Renal cortical epithelial cell (primary cell): ENCODE measurements at places on chromosomes 3 and 15.

GRCh38 chr3:160677459-160677881 is 510 bp downstream of the ARL14 start:
- peak; percentile 43 for DNase-seq

- DNase-seq = peak; percentile 95
Observed at GRCh38 chr3:102129760-102130608, 280.7 kb downstream of the NFKBIZ start.

DNA sequence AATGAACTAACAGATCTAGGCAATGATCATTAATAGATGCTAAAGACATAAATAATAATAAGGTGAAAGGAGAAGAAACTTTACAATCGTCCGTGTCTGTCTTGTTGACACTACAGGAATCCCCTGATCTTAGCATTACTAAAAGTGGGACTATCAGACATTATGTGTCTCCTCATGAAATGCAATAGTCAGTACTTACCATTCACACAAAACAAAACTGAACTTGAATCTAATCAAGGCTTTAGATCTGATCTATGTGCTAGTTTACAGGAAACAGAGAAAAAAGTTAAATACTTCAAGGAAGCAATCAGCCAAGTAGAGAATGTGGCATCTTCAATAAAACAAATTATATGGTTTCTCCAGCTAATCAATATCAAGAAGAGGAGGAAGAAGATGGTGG is 73.7 kb downstream of the PIK3CB start:
- no peak for DNase-seq

GRCh38 chr15:101490408-101490891 is 943 bp upstream of the PCSK6 start:
- DNase-seq = no peak

DNA sequence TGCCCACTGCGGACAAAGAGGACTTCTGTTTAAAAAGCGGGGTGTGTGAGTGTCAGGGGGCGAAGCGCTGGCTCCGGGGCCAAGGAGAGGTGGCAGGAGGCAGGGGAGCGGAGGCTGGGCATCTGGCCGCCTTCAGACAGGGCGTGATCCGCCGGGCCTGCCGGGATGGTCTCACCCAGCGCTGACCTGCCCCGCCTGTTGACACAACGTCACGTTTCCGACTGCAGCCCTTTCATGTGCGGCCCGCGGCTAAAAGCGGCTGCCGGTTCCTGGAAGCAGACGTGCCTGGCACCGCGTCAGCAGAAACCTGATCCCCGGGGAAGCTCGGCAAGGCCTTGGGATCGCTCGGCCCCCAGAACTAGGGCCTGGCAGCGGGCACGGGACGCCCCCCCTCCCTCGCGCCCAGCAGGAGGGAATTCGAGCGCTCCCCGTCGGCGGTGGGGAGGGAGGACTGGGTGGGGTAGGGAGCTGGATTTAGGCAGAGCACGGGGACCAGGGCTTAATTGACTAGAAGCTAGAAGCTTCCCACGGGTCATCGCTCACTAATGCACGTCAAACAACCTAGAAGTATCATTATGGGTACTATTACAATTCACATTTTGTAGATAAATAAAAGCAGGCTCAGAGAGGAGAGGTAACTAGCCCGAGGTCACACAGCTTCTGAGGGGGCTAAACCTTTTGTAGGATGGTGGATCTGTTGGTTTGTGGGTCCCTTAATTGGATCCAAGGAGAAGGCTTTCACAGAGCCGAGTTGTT is 7.7 kb downstream of the BHLHE40 start:
- DNase-seq = peak; percentile 95

DNA sequence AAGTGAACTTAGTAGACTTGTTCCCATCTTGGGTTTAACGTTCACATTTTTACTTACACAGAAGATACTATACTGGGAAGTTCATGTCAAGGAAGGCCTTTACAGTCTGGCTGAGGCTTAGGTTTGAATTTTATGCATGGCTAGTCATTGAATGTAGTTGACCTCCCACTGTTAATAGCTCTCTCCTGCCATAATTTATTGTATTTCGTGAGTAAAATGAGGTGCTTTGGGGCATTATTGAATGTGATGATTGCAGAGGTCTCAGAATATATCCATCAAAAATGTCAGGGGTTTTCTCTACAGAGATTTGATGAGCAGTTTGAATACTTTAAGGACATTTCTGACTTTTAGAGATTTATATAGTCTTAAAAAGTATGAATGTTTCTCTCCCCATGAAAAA is 356.6 kb upstream of the GRM7 start:
- peak; percentile 11 for DNase-seq

DNA sequence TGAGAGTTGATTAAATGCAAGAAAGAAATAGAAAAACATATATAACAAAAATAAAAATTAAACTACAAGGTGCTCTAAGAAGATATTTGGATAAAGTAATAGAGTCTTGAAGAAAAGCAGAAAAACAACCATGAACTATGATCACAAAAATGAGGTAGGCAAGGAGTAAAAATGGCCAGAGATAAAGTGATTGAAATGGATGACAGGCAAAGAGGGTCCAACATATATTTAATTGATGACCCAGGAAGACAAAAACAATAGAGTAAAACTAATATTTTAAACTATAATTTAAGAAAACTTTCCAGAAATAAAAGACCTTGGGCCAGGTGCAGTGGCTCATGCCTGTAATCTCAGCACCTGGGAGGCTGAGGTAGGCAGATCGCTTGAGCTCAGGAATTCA is 22.1 kb upstream of the WDR49 start:
- DNase-seq = no peak

- no peak for DNase-seq
Observed at GRCh38 chr3:72332689-72333088, 515.6 kb downstream of the SHQ1 start.

GRCh38 chr15:78533331-78533730 is 6.9 kb upstream of the PSMA4 start:
- no peak for DNase-seq

DNA sequence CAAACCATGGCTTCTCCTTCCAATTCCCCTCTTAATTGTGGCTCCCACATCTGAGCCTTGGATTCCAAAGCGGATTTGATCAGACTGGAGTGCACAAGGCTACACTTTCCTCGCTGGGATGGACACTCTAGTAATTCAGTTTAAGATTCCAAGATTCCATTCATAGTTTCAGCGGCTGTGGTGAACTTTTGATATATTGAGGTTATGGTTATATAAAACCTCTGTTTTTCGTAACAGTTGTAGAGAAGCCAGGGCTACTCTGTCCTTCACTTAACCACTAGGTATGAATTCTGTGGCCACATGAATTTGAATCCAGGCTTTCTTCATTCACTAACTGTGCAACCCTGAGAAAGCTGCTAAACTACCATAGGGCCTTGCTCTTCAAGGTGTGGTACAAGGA is 67.9 kb upstream of the KY start:
- DNase-seq = no peak

DNA sequence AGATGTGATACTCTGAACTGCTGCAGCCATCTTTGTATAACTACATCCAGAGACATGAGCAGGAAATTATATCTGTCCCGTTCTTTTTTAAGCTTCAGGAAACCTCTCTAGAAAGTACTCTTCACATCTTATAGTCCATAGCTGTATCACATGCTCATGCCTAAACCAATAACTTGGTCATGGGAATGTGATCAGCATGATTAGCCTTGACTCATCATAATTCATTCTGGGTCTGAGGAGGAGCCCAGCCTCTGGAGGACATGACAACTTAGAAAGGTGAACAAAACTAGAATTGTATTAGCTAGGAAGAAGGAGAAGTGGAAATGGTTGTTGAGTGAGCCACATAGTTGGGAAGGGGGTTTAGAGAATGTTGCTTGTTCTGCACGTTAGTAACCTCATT is 12.9 kb downstream of the PPM1L start:
- no peak for DNase-seq

GRCh38 chr3:196547067-196547466 is 21.3 kb downstream of the WDR53 start:
- DNase-seq = no peak

GRCh38 chr15:95799286-95800200 is 531.0 kb upstream of the NR2F2 start:
- DNase-seq = peak; percentile 100

GRCh38 chr3:150775001-150775599 is 12.1 kb upstream of the SIAH2 start:
- peak; percentile 70 for DNase-seq

DNA sequence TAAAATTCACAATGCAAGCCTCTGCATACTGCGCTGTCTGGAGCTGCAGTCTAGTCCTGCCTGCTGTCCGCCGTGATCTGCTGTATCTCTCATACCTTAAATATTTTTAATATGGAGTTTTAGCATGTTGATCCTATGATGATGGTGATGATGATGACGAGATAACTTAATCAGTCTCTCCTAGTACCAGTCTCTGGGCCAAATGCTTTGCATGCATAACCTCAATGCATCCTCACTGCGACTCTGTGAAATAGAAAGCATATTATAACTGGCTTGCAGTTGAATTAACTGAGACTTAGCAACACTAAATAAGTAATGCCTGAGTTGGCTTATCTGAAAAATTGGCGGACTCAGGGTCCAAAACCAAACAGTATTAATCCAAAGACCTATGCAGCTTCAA is 38.4 kb upstream of the BCHE start:
- no peak for DNase-seq

DNA sequence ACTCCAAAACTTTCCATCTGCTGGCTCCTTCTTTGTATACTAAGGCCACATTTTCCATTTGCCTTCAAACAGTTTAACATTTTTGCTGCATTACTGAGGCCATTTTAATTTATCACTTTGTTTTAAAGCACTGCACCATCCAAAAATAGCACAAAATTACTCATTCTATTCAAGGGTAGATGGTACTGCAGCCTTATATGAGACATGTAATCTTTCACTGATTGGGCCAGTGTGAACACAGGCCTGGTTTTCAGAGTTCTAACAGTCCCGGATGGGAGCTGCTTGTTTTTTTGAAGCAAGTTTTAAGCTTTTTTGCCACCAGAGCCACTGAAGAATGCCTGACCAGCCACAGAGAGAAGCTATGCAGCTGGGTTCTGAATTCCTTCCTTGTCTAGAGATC is 172.3 kb upstream of the TSC22D2 start:
- DNase-seq = peak; percentile 45

DNA sequence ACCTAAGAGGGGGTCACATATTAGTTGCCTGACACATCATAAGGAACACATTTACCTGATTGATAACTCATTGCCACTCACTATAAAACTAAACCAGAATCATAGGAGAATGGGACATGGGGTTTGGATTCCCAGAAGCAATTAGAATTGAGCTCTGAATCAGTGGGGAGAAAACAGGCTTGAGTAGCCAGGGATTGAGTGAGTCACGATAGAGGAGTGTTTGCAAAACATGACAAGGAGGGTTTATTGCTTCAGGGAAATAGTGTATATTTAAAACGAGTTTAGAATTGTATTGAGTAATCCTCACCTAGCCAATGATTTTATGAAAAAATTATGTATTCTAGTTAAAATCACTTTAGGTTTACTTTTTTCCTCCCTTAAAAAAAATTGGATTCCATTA is 101.1 kb upstream of the THRB start:
- peak; percentile 91 for DNase-seq

- DNase-seq = no peak
Observed at GRCh38 chr15:95486224-95486623, 844.3 kb upstream of the NR2F2 start.

DNA sequence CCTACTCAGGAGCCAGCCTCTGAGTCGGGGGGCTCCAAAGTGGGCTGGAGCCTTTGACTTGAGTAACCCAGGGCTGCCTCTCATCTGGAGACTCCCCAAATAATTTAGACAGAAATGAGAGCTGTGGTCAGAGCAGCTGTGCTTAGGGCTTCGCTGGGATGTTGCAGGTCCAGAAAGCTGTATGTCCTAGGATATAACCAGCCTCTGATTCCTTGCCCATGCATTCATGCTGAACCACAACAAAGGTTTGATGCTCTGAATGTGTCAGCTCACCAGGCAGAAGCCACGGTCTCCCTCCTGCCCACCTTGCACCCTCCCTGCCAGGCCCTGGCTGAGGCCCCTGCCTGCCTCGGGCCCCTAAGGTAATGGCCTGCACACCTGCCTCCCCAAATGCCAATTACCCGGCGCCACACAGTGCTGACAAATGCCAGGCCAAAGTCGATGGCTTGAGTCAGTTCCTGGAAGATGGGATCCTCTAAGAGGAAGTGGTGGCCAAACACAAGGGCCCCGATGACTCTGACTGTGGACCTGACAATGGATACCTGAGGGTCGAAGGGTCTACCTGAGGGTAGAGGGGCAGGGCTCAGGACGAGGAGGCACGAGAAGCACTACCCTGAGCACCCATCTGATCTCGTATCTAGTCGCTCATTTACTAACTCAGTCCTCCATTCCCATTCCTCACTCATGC is 21.7 kb upstream of the PARL start:
- no peak for DNase-seq

DNA sequence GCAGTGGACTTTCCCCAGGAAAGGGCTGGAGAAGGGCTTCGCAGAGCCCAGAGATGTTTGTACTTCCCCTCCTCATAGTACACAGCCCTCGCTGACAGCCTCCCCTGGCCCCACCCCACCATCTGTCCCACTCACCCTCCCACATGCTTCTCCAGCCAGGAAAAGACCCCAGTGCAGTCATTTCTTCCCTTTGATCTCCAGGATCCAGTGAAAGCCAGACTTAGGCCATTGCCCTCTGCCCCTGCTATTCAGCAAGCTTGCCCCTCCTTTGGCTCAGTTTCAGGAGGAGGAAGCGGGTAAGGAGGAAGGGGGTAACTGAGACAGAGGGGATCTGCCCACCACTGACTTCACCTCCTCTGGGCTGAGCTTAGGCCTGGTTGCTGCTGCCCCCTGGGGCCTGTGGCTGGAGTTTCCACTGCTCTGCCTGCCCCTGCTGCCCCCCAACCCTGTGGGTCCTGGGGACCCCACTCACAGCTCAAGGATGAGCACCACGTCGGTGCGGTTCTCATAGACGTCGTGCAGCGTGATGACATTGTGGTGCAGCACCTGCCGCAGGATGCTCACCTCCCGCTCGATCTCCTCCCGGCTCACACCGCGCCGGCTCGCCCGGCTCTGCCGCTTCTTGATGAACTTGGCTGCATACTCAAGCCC is 63.1 kb downstream of the DAPK2 start:
- DNase-seq = no peak

DNA sequence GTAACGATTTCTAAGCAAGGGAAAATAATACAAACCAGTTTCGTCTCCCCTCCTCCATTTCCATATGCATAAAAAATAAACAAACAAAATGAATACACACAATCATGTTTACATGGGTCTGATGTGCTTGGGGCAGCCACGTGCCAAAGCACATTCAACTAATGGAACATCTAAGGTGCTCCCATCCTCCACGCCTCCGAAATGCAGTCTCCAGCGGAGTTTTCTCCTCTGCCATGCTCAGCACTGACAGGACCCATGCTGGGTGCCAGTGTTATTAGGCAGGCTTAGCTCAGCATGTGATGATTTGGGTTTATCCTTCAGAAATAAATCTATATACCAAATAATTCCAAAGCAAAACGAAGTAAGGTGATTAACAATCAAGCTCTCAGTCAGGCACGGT is 337.3 kb upstream of the ATP10A start:
- DNase-seq = no peak

DNA sequence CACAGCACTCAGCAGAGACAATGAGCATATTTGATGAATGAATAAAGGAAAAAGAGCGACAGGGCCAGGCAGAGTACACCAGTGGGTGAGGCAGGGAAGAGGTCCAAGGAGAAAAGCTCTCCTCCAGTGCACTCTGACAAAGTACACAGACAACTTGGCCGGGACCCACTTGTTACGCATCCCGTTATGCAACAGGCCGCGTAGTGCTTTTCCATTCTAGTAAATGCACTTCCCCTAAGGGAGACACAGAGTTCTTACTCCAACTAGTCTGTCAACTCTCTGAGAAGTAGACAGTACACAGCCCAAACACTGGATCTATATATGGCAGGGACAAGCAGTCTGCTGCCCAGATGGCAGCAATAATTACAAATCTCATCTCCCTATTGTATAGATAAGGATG is 18.5 kb downstream of the LARP6 start:
- DNase-seq = no peak

- DNase-seq = no peak
Observed at GRCh38 chr15:95086531-95087252, 855.3 kb downstream of the MCTP2 start.
